NB4 (cell line): ENCODE measurements at places on chromosomes 4 and X.

DNA sequence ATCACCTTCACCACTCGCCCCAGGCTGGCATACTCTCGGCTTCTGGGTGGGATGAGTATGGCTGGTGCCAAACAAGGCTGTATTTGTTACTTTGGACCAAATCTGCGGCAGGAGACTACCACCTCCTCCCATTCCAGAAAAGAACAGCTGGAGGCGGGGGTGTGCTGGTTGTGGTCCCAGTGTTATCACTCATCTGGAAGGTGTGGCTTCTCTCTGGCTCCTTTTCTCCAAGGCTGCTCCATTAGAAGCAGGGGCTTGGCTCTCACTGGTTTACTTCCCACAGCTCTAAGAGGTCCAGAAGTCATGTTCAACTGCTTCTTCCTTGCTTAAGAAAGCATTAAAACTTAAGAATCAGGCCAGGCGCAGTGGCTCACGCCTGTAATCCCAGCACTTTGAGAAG is 2.6 kb upstream of the TRIML2 start:
- no peak for DNase-seq

- DNase-seq, result no peak
Measured at GRCh38 chrX:105553118-105553517, 269.2 kb upstream of the NRK start.

GRCh38 chrX:110015032-110015431 is 12.1 kb downstream of the TMEM164 start:
- DNase-seq, result no peak

- no peak for DNase-seq
Measured at GRCh38 chr4:71261001-71261400, 77.8 kb upstream of the SLC4A4 start.

- peak; percentile 72 for DNase-seq
Measured at GRCh38 chrX:153953342-153953830, 8.9 kb upstream of the RENBP start.

- DNase-seq, result no peak
Measured at GRCh38 chr4:101355246-101355645, 7.9 kb upstream of the PPP3CA start.

DNA sequence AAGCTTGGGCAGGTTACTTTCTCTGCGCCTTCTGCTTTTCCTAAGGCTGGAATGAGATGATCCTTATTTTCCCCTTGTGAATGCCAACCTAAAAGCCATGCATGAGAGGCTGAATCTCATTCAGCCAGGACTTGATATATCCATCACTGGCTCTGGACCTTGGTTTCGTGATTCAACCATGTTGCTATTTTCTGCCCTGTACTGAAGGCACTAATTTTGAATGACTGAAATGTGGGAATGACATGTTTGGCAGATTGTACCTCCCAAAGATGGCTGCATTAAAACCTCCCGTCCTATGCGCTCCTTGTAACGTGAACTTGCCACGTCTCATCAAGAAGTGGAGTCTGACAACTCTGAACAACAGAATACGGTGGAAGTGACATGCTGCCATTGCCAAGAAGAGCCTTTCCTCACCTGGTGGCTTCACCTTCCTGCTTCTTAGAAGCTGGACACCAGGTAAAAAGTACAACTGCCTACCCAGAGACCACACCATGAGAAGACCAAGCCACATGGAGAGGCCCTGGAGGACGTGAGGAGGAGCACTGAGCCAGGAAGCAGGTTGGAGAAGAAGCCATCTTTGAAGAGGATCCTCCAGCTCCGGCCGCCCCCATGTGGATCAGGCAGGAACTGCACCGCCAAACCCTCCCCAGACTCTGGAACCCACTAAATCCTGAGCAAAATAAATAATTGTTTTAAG is 174.5 kb downstream of the NSUN7 start:
- DNase-seq, result peak; percentile 78

DNA sequence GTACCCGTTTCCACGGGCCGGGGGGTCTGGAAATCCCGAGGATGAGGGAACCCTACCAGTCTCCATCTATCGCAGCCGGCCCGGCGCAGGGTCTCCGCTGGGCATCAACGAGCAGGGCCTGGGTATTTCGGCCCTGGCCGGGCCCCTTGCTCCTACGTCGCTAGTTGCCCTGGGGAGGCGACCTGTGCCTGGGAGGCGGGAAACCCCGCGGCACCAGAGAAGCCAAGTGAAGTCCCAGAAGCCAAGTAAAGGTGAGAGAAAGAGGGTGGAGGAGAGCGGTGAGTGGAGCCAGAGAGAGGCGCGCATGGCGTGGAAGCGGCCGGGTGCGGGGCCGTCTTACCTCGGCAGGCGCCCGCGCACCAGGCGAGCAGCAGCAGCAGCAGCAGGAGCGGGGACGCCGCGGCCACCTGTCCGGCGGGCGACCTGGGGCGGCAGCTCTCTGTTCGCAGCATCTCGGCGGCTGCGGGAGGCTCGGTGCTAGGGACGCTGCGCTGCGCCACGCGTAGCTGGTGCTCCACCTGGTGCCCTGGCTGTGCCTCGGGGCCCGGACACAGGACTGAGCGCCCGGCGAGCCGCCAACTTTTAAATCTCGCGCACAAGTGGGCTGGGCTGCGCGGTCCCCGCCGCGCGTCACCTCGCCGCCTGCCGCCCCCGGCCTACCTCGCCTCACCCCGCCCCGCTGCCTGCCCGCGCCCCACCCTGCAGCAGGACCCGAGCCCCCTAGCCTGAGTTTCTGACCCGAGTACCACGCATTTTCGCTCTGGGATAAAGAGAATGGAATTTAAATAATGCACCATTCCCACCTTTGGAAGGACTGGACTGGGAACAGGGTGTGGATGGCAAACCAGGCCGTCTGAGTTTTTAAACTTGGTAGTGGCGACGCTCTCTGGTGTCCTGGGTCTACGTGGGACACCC is at the start of gene NMU:
Gene NMU (minus strand): TSS at position 558 of the 915 bp plus-strand sequence. CDS start 106 bp downstream, at position 452.
- no peak for DNase-seq

- no peak for DNase-seq
Measured at GRCh38 chr4:40190465-40190864, 6.4 kb upstream of the RHOH start.

GRCh38 chrX:48968377-48968776 is 3.3 kb downstream of the KCND1 start:
- DNase-seq, result no peak

- DNase-seq, result no peak
Measured at GRCh38 chrX:8043121-8043520, 115.9 kb upstream of the PNPLA4 start.

DNA sequence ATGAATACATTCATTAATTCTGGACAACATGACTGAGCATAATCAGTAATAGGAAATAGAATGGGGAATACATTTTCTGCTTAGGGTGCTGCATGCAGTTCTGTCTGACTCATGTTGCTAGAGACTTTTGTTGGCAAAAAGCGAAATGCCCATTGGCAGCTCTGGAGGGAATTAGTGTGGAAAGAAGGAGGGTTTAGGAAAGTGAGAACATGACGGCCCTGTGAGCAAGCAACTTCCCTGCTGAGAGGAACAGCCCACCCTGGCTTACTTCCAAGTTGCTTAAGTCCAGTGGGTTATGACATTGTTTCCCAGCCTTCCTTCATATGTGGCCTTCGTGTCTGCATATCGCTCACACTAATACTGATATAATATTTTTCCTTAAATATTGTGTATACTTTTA is 13.8 kb downstream of the MAD2L1 start:
- peak; percentile 32 for DNase-seq

- peak; percentile 97 for DNase-seq
Measured at GRCh38 chrX:71618303-71618721, at the start of gene CXCR3. Gene CXCR3, minus strand, starts transcription at chrX:71618511. Its CDS starts 62 bp downstream, at chrX:71618449.

- no peak for DNase-seq
Measured at GRCh38 chrX:78106651-78106986, 2.6 kb downstream of the PGK1 start.

- no peak for DNase-seq
Measured at GRCh38 chrX:28988246-28988645, 401.0 kb downstream of the IL1RAPL1 start.

DNA sequence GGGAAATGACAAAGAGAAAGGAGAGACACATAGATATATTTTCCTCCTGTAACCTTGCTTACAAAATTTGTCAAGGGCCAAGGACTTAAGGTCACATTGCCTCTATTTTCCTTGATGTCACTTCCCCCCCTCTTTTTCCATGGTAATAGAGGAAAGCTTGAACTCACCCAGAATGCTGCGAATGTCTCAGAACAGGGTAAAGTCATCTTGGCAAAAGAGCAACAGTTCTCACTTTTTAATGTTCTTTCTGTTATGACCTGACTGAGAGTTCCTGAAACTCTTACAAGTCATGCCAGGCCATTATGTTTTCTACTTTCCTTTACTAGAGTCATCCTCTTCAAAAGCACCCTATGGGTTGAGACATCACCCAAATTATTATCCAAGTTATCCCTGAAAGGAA is 50.7 kb upstream of the PRDM5 start:
- DNase-seq, result no peak

GRCh38 chr4:53788621-53789020 is 197.3 kb upstream of the LNX1 start:
- no peak for DNase-seq

DNA sequence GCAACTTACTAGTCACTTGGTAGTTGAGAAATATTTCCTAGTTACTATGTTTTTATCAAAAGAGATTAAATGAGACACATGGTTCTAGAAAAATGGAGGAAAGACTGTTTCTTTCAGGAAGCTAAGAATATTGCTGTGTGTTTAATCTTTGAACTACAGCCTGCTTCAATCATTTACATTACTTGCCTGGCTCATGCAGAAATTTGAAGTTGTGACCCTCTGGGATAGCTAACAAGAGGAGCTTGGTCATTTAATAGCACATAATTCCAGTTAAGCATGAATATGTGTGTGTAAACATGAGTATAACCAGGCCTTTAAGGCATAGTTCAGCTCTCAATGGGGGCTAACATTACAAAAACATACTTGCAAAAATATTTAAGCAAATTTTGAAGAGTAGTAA is 44.6 kb upstream of the SLC25A4 start:
- no peak for DNase-seq

- DNase-seq, result no peak
Measured at GRCh38 chrX:69505772-69506616, 1.9 kb downstream of the NALF2 start.

DNA sequence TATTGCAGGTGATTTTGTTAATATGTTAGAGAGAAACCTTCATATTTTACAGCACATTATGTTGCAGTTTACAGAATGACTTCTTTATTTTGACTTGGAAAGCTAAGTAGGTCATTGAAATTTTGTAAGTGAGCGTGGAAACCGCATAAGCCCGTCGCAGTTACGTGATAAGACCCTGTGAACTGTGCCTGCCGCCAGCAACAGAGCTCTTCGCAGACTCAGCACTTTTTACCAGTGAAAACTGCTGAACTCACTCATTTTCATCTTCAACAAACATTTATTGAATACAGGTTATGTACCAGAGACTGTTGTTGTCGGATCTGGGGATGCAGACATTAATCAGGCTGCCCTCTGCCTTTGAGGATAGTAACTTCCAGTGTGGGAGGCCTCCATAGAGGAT is 355.7 kb downstream of the HS3ST1 start:
- DNase-seq, result no peak

DNA sequence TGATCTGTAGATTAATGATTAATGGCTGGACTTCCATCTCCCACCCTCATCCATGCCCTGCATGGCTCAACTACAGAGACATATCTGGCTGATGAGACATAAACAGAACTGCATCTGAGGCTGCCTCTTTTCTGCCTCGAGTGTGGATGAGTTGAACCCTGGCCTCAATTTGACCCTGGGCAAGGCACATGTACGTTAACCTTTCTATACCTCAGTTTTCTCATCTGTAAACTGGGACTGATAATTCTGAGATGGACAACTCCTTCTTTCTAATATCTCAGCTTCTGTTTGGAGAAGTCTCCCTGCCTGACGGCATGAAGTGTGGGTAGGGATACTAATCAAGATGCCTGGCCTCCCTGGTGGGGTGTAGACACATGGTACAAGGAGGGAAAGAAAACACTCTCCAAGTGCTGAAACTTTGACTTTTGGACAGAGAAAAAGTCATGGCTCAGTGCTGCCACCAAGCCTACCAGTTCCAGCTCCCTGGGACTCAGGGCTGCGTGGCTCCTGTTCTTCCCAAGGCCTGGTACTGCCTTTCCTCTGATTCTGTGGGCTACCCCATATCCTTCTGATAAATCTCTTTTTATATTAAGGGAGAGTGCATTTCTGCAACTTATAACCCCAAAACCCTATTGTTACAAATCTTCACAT is 64.4 kb downstream of the HAUS3 start:
- DNase-seq, result peak; percentile 40

DNA sequence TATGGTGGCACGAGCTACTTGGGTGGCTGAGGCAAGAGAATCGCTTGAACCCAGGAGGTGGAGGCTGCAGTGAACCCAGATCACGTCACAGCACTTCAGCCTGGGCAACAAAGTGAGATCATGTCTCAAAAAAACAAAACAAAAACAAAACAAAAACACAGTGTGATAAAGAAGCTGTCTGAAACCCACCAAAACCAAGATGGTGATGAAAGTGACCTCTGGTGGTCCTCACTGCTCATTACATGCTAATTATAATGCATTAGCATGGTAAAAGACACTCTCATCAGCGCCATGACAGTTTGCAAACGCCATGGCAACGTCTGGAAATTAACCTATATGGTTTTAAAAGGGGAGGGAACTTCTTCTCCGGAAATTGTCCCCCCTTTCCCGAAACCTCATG is 29.4 kb upstream of the OPHN1 start:
- DNase-seq, result peak; percentile 40

- no peak for DNase-seq
Measured at GRCh38 chrX:95040104-95040503, 1366.1 kb downstream of the FAM133A start.

DNA sequence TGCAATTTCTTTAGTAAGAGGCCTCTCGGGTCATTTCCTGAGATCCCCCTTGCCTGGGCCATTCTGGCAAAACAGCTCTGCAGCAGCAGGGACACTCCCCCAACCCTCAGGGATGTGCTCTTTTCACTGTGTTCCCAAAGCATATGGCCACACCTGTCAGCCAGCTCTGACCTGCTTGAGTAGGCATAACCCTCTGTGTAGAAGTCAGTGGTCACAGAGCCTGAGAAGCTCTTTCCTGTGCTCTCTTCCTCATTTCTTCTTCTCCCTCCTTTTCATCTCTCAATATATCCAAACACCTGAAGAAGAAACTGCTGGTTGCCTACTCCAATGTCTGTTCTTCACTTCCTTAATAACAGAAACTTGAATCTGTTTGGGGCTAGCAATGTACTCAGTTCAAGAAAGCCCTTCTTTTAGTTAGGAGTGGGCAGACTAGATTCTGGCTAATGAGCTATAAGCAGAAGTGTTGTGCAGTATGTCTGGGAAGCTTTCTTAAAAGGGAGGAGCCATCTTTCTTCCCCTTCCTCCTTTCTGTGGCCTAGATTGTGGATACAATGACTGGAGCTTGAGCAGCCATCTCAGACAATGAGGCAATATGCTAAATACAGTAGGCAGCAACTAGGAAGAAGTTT is 73.3 kb downstream of the PRPS1 start:
- peak; percentile 77 for DNase-seq

- no peak for DNase-seq
Measured at GRCh38 chrX:29858714-29859113, 356.6 kb upstream of the MAGEB2 start.

- no peak for DNase-seq
Measured at GRCh38 chr4:94451051-94451694, 569 bp upstream of the PDLIM5 start.

GRCh38 chr4:147639388-147639787 is 22.2 kb downstream of the TMEM184C start:
- DNase-seq, result no peak
